Activated CD8-positive, alpha-beta memory T cell treated with anti-CD3 and anti-CD28 coated beads, Interleukin-2, amount 10 ng/mL, durations not matched to agents 7 days and 5 days (primary cell): ENCODE measurements at places on chromosomes 2 and 18. TPM values are rescaled to one million over a fixed set of nuclear protein-coding genes. Genes with fewer than 3 reads are reported as not detected.

DNA sequence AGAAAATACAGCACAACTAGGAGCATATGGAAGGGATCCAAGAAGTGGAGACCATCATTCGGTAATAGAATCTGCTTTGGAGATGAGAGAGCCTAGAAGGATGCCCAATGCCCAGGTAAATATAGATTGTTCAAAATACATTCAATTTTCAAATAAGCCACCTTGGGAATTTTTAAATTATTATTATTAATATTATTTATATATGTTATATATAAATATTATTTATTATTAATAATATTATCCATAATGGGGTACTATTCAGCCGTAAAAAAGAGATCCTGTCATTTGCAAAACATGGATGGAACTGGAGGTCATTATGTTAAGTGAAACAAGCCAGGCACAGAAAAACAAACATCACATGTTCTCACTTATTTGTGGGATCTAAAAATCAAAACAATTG lies 127.8 kb upstream of the NDUFV2 start:
- DNase-seq, result no peak

DNA sequence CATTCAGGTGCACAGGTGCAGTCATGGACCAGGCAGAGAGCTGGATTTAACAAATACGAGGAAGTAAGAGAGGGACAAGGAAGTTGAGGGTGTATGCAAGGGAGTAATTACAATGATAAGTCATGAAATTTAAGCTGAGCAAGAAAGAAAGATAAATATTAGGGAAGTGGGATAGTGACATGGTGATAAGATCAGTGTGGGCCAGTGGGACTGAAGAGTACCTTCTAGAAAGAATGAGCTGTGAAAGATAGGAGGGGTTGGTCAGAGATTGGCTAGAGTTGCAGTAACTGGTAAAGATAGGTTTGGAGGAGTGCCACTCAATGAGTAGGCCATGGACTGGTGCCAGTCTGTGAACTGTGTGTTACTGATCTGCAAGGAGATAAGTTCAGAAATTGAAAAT lies 200.8 kb upstream of the SIX3 start:
- DNase-seq, result no peak

- no peak for DNase-seq
These were observed 141.8 kb downstream of the MEIS1 start for GRCh38 chr2:66576561-66577320.

DNA sequence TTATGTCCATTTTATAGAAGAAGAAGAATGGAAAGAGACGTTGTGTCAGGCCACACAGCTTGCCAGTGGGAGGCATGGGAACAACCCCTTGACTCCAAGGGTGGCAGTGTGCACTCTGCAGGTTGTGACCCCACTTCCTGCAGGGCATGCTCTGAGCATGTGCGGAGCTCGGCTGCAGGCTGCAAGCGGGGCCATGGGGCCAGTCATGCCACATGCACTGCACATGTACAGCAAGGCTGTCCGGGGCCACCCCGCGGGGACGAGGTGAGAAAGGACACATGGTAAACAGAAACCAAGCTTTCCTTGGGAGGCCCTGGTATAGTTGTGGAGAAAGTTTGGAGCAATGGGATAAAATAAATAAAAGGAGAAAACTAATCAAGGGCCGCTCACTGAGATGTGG lies 47.4 kb upstream of the DNMT3A start:
- DNase-seq, result peak; percentile 31

Gene VWC2L
- total RNA-seq, result not detected
